ENCODE measurements at places on chromosomes 11 and 22.
A peak's percentile ranks its signal among the peaks of the same experiment; 100 is the strongest.

DNA sequence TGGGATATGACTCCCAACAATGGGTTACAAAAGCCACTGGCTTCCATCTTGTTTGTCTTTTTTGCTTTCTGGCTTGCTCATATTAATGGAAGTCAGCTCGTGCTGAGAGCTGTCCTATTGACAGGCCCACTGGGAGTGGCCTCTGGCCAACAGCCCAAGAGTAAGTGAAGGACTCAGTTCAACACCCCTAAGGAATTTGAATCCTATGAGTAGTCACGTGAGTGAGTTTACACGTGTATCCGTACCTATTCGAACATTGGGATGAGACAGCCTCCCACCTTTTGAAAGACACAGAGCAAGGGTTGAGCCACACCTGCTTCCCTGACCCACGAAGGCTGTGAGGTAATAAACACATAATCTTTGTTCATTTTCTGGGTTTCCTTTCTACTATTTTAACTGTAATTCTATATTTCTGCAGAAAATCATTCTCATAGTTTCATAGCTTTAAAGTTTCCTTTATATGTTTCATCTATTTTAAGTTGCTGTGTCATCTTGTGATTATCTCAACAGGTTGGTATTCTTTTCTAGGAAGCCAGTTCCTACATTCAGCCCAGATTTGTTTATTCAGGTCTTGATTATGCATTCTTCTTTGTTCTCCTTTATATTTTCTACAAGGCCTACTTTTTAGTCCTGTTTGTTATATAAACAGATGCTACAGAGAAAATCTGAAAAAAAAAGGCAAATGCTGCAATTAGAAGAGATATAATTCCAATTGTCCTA, 802.3 kb downstream of the CNTN5 start:
- no peak for DNase-seq

- DNase-seq: no peak
Observed at GRCh38 chr11:96107143-96107824, 183.4 kb upstream of the MTMR2 start.

DNA sequence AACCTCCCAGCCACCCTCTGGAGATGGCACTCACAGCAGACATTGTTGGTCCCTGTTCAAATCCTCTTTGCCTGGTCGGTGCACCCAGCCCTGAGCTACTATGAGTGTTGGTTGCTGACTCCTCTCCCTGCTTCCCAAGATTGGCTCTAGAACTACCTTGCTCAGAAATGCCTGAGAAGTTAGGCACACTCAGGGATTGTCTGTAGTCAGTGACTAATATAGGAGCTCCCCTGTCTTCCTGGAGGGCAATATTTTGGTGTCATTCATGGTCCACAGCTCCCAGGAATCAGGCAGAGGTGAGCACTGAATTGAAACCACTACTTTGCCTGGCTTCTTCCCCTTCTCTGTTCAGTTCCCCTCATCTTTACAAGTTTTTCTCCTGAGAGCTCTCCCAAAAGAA, 325.9 kb downstream of the MIAT start:
- DNase-seq: no peak

GRCh38 chr11:107018219-107018901, at the start of gene GUCY1A2:
GUCY1A2 (minus strand) TSS chr11:107018476; CDS start chr11:107018055, 421 bp downstream.
- no peak for DNase-seq

- DNase-seq: peak; percentile 46
Observed at GRCh38 chr22:22745225-22746060, 101.0 kb downstream of the GGTLC2 start.

DNA sequence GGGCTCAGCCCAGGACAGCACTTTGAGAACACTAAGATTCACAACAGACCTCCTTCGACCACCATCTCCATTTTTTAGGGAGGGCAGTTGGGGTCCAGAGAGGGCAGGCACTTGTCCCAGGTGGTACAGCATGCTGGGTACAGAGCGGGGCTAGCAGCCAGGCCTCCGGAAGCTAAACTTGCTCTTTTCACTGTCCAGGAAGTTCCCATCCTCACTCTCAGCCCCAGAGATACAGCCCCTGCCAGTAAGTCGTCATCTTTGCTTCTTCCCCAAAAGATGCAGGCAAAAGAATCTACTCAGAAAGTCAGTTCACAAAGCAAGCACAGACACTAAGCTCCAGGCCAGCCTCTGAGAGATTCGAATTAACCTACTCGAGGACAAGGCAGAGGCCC, 6.7 kb upstream of the RAB3IL1 start:
- DNase-seq: no peak

DNA sequence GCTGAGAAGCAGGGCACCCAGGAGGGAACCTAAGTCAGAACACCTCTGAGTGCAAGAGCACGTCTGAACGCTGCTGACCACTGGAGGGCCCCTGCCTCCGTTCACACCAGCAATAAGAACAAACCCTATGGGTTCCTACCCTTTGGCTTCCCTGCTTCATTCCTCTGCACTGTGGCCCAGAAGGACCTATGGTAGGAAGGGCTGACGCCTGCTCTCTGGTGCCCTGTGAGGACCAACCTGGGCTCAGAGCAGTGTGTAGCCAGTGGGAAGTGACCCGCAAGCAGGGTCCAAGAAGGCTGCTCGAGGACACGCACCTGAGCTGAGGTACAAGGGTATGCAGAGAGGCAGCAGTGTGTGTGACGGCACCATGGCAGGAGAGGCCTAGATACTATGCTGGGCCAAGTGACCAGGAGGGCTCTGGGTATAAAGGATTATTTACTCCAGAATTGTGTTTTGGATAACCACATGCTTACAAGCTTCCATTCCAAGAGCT, 68.8 kb upstream of the CLTCL1 start:
- DNase-seq: no peak

GRCh38 chr11:131546218-131546895, 175.9 kb downstream of the NTM start:
- DNase-seq: no peak

DNA sequence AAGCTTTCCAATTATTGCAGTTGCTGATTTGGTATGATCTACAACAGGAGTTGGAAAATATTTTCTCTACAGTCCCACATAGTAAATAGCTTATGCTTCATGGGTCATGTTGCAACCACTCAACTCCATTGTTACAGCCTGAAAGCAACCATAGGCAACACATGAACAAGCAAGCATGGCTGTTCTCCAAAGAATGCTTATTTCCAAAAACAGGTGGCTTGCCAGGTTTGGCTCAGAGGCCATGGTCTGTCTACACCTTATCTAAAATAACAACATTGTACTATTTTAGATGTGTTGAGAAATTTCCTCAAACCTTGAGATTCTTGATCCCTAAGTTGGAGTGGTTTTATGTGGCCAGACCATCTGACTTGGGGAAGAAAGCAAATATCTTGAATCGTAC, 153.9 kb upstream of the MPPED2 start:
- DNase-seq: no peak

- DNase-seq: no peak
Observed at GRCh38 chr11:112582366-112582765, 321.7 kb upstream of the PLET1 start.

DNA sequence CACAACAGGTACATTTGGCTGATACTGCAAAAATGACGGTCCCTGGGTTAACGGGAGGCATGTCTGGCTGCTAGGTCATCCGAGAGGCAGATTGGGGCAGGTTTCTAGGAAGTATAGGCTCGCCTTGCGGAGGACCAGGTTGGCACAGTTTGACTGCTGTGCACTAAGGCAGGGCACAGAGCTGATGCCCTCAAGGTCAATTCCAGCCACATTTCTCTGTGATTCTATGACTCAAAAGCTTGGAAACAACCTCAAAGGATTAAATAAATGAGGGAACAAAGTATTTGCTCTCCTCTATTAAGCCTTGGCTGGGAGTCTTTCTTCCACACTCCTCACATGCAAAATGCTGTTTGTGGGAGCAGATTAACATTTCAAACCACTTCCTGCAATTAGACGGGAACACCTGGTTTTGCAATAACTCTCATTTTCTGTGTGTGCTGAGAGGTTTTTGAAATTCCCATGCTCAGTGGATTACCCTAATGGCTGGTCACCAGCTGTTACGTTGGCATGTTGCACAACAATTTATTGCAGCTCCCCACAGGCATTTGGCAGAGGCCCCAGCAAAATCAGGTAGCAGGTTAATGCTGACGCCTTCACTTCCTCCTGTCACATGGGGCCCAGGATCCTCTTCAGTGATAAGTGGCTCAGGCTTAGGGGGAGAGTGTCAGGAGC, 61.0 kb upstream of the PLET1 start:
- DNase-seq: no peak

DNA sequence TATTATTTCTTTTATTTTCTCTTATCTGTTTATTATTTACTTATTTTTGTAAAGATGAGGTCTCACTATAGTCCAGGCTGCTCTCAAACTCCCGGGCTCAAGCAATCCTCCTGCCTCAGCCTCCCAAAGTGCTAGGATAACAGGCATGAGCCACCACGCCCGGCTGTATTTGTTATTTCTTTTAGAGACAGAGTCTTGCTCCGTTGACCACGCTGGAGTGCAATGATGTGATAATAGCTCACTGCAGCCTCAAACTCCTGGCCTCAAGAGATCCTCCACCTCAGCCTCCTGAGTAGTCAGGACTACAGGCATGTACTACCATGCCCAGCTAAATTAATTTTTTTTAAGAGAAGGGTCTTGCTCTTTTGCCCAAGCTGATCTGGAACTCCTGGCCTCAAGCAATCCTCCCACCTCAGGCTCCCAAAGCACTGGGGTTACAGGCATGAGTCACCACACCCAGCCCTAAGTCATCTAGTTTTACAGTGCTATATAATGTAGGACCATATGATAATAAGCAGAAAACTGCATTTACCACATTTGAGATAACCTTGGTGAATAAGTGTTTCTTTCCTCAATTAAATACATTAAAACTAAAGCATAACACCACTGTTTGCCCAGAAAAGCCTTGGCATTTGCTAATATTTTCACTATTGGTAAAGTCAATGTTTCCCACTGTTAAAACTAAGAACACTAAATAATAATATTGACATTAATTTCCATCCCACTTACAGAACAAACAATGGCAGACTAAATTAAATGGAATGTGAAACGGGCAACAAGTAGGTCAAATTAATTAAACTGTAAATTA, 127.5 kb downstream of the SIK3 start:
- no peak for DNase-seq

DNA sequence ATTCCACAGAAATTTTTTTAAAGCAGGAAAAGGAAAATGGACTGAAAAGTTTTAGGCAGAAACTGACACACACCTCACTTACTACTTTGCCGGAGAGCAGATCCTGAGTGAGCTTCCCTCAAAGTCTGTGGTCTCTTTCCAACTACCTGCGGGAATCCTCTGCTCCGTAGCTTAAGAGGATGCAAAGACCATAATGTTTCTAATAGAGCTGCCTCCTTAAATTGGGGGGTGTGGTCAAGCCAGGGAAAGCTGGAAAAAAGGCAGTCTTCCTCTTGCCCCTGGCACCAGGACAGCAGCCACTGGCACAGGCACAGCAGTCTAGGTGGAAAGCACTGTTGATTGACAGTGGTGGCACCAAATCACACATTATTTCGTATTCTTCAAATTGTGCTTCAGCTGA, at the start of gene ETS1:
ETS1 (minus strand) TSS at position 144 of the 400 bp plus-strand sequence. CDS start 14,428 bp downstream, outside the sequence.
- DNase-seq: no peak

GRCh38 chr11:89119426-89119825, 53.6 kb upstream of the GRM5 start:
- DNase-seq: no peak

DNA sequence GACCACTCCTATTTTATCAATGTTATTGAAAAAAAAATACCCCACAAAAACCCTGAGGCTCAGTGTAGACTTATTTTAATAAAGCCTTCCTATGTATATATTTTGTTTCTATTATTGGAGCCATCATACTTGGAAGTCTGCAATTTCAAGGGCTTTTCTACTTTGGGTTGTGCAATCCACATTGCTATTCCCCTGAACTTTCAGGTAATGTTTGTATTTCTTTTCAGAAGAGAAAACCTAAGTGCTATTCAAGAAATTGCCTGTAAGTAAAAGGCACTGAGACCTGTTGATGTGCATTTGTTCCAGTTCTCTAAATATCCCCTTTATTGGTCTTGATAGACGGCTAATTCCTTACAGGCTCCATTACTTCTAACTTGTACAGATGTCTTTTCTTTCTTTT, 280.7 kb upstream of the RAG2 start:
- no peak for DNase-seq

DNA sequence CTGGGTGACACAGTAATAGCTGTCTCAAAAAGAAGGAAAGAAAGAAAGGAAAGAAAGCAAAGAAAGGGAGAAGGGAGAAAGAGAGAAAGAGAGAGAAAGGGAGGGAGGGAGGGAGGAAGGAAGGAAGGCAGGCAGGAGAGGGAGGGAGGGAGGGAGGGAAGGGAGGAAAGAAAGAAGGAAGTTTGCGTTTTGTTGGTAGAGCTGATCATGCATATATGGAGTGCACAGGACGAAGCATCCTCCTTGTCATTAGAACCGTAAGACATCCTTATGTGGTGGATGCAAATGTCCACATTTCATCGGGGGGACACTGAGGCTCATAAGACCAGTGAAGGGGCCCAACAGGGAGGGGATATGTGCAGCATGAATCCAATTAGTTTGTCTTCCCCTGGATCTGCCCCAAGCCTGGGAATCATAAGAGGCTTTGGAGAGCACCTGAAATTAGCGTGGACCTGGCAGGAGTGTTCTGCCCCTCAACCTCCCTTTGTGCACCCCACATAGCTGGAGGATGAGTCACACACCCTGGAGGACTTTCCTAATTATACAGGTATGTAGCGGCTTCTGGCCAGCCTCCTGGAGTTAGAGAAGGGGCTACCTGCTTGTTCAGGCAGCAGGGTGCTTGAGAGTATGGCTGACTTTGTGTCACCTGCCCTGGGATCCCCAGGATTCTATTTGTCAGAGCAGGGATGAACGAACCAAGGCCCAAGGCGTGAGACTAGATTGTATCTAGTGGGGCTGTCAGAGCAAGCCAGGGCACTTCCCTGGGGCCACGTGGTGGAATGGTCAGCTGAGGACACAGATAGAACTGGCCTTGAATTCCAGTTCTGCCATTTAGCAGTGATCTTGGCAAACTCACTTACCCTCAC, 119.7 kb upstream of the CD82 start:
- no peak for DNase-seq

DNA sequence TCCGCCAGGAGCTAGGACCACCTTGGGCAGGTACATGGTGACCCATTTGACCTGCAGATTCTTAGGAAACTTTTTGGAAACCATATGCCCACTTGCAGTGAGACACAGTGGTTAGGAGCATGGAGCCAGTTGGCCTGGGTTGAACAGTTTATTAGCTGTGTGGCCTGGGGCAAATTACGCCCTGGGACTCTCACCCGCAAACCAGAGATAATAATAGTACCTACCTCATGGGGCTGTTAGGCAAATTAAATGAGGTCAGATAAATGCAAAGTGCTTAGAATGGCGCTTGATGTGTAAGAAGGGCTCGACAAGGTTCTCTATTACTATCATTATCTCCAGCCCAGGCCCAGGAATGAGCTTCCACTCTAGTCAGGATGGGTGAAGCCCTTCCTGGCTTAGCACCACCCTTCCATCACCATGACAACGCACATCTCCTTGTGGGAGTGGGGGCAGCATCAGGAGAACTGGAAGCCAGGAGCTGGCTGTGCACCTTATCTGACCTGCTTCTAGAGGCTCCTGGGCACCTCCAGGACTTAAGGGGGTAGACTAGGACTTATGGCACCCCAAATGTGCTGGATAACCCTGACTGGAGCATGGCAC, 5.1 kb downstream of the SYT12 start:
- no peak for DNase-seq

- no peak for DNase-seq
Observed at GRCh38 chr11:64343767-64344559, 4.0 kb downstream of the CCDC88B start.

Measured in activated B cell treated with CpG ODN at 0.5 μM for 24 hours (primary cell).